ENCODE measurements at places on chromosomes 7 and 10. TPM values are rescaled to one million over a fixed set of nuclear protein-coding genes. Genes with fewer than 3 reads are reported as not detected.

Gene PRKCQ
- total RNA-seq, result 0.14 TPM

Gene INMT
- 17.8 TPM for total RNA-seq

Gene ST7
- total RNA-seq, result 25.4 TPM

Gene TEX36
- total RNA-seq, result not detected

Gene PTF1A
- not detected for total RNA-seq

Gene KCNMA1
- total RNA-seq, result 54.7 TPM

Gene C10orf120
- total RNA-seq, result not detected

Gene PRSS37
- not detected for total RNA-seq

Gene EVX1
- not detected for total RNA-seq

Gene GARIN1A
- total RNA-seq, result 0.88 TPM

Gene ST8SIA6
- total RNA-seq, result 0.14 TPM

Gene PIK3CG
- 0.66 TPM for total RNA-seq

Gene UPK3B
- total RNA-seq, result not detected

Gene KAT6B
- total RNA-seq, result 20.1 TPM

Gene AKR1C4
- not detected for total RNA-seq

Gene SRRM3
- 0.66 TPM for total RNA-seq

Gene ADIRF
- 1.0 TPM for total RNA-seq

Gene TFEC
- total RNA-seq, result not detected

Gene ADAM8
- total RNA-seq, result 2.6 TPM

Gene CNOT4
- total RNA-seq, result 7.9 TPM

Gene TFPI2
- 1,118 TPM for total RNA-seq

Gene COBL
- not detected for total RNA-seq

Gene BAG3
- total RNA-seq, result 23.6 TPM

Gene DHX32
- total RNA-seq, result 57.0 TPM

Gene FAM25A
- not detected for total RNA-seq

Gene DOCK1
- 84.5 TPM for total RNA-seq

Gene MSS51
- total RNA-seq, result 1.9 TPM

Gene EN2
- not detected for total RNA-seq

Gene PARD3
- total RNA-seq, result 52.0 TPM

Gene PFKFB3
- total RNA-seq, result 14.7 TPM

Gene SP4
- total RNA-seq, result 6.0 TPM

Gene STAG3
- 0.44 TPM for total RNA-seq

Gene ZNF804B
- total RNA-seq, result not detected

Gene TAS2R41
- 0.29 TPM for total RNA-seq

Gene DPCD
- total RNA-seq, result 24.6 TPM

Gene RAMP3
- total RNA-seq, result not detected

Gene FANK1
- 2.6 TPM for total RNA-seq

Gene KCNIP2
- 0.57 TPM for total RNA-seq

Gene MRLN
- not detected for total RNA-seq

Gene ECHDC3
- total RNA-seq, result 7.4 TPM

Gene ACHE
- total RNA-seq, result 0.14 TPM

Gene TRUB1
- 20.4 TPM for total RNA-seq

Gene SHTN1
- 3.1 TPM for total RNA-seq

Gene MYOF
- total RNA-seq, result 126 TPM

Gene SUN3
- total RNA-seq, result not detected

Gene KIAA1549
- total RNA-seq, result 3.3 TPM

Gene SLC13A1
- total RNA-seq, result not detected

Gene ACSL5
- total RNA-seq, result 1.4 TPM

Gene IDI2
- total RNA-seq, result not detected

Gene HMX2
- total RNA-seq, result not detected

Gene PROSER2
- total RNA-seq, result 7.7 TPM

Gene SEMA3D
- total RNA-seq, result 1.3 TPM

Gene MYO3A
- not detected for total RNA-seq

Gene WDR37
- 27.1 TPM for total RNA-seq

Gene LFNG
- 0.88 TPM for total RNA-seq

Gene LBX1
- not detected for total RNA-seq

Gene LRIT1
- not detected for total RNA-seq

Gene CTNNA3
- not detected for total RNA-seq
